Activated CD8-positive, alpha-beta T cell treated with anti-CD3 and anti-CD28 coated beads for 36 hours (primary cell): ENCODE measurements at places on chromosomes 2 and 18. TPM values are rescaled to one million over a fixed set of nuclear protein-coding genes. Genes with fewer than 3 reads are reported as not detected.

HOXD13 gene
- not detected for total RNA-seq

- peaks cover 13% of the 10 kb centered on the region for H3K36me3 ChIP-seq
- peaks cover 4% of the 10 kb centered on the region for H3K4me1 ChIP-seq
- H3K27ac ChIP-seq = no peak overlapping the region
- no peak overlapping the region for H3K4me3 ChIP-seq
- H3K27me3 ChIP-seq = no peaks in the 10 kb centered on the region
- DNase-seq = peak; percentile 36
These were observed 18.6 kb downstream of the TMEM182 start for GRCh38 chr2:102780467-102780866.

DNA sequence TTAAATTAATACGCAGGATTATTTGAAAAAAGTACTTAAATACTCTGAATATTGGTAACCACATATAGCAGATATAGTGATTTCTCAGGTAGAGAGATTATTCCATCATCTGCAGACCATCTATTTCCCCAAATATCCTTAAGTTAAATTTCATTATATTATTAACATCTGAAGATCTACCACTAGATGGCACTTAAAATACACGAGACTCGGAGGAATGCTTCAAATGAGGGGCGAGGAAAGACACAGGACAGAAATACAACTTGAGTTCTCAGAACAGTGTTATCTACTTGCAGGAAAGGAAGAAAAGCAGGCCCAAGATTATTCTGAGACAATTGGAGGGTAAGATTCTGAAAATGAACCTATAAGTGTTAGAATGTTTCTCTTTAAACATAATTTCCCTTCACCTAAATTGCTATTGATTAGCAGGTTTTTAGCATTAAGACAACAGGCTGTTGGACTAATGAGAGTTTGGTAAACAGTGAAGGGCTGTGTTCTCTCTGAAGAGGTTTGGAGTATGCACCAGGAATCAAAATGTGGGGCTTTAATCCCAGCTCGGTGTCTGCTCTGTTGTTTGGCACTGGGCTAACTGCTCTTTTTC, 76.9 kb upstream of the GCFC2 start:
- peaks cover 8% of the 10 kb centered on the region for H3K27me3 ChIP-seq
- H3K4me1 ChIP-seq = no peaks in the 10 kb centered on the region
- DNase-seq = no peak
- no peak overlapping the region for H3K4me3 ChIP-seq
- H3K36me3 ChIP-seq = no peaks in the 10 kb centered on the region
- H3K27ac ChIP-seq = no peak overlapping the region

GRCh38 chr2:125405816-125406215, 1250.1 kb upstream of the GYPC start:
- DNase-seq = no peak
- no peak overlapping the region for H3K27ac ChIP-seq
- no peaks in the 10 kb centered on the region for H3K36me3 ChIP-seq

DNA sequence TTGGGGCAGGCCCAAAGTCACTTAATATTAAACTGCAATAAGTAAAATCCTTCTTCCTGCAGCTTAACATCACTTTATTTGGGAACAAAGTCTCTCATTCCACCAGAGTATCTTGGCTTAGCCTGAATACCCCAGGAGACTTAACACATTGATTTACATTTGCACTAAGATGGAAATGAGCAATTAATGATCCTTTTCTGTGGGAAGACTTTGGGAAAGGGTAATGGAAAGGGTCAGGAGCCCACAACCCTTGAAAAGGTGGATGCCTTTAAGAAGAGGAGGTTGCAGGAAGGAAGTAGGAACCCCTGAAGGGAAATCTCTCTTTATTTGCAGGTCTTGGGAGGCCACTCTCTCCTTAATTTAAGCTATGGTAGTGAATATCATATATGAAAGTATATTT, 28.0 kb upstream of the BARD1 start:
- no peak overlapping the region for H3K4me3 ChIP-seq
- no peak overlapping the region for H3K27ac ChIP-seq
- no peak for DNase-seq
- no peaks in the 10 kb centered on the region for H3K36me3 ChIP-seq
- no peaks in the 10 kb centered on the region for H3K27me3 ChIP-seq

DNA sequence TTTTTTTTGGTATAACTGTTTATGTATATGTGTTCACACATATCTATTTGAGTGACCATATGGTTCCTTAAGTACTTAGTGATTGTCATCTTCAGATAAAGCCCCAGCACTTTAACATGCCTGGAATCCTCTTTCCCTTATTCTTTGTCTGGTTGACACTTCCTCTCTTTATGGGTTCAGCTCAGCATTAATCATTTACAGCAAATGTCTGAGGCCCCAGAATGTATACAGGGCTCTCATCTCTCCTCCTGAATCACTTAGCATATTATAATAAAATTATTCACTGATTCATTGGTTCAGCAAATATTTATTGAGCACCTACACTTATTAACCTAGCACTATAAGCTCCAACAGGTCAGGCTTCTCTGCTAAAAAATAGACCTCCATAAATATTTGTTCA, 43.5 kb upstream of the CD28 start:
- peaks cover 15% of the 10 kb centered on the region for H3K4me1 ChIP-seq
- no peak for DNase-seq
- H3K27ac ChIP-seq = no peak overlapping the region
- H3K36me3 ChIP-seq = no peaks in the 10 kb centered on the region
